ENCODE measurements at places on chromosomes 7 and 10.

GRCh38 chr10:87674943-87675342 is 15.3 kb downstream of the PAPSS2 start:
- no peak for DNase-seq

- DNase-seq: no peak
Observed at GRCh38 chr10:34655286-34656170, 159.6 kb downstream of the PARD3 start.

DNA sequence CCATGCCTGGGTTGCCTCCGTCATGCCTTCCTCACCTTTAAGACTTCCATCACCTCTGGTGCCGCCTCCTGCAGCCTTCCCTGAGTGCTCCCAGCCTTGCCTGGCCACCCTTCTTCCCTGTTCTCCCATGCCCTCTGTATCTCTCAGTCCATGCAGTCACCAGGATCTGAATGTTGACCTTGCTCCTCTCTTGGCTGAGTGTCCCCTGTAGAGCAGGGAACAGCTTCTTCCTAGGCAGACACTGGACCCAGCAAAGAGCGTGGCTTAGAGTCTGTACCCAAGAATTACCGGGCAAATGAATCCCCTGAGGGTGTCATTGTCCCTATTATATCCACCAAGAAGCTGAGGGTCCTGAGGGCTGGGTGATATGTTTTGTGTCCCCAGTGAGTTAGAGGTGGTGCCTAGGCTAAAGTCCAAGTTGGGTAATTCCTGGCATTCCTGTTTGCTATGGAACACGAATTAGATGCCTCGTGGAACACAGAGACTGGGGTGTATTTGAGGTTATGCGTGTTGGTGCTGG is 505.6 kb downstream of the RPS24 start:
- no peak for DNase-seq

DNA sequence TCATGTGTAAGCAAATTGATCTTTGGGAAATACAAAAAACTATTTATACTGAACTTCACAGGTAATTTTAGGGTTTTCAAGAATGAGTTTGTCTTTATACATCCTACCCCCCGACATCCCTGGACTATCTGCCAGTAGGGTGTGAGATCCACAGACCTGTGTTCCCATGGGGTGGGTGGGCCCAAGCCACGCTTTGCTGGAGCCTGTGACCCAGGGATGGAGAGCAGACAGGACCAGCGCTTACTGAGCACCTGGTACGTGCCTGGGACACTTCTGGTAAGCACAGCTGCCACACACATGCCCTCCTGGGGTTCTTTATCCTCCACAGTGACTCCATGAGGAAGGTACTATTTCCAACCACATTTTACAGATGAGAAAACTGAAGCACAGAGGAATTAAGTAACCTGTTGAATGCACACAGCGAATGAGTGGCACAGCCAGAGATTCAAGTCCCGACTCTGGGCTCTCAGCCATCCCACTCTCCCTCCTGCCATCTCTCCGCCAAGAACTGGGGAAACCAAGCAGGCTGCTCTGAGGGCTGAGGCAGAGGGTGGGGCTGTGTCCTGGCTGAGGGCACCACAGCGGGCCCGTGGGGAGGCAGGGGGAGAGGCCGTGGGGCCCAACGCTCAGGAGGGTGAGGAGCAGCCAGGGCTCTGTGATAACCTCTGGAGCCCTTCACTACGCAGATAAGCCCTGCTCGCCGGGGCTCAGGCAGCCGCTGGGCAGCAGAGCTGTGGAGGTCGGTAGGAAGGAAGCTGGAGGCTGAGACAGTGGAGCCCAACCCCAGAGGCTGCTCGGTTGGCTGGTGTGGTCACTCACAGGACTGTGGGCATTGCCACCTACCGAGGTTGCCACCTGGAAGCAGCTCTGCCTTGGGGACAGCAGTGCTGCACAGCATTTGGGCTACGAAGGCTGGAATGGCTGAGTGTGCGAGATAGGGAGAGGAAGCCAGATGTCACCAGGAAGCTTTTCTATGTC is 124.2 kb downstream of the ARHGAP22 start:
- no peak for DNase-seq

- DNase-seq: no peak
Observed at GRCh38 chr10:100575585-100576281, 40.0 kb downstream of the HIF1AN start.

All from effector memory CD8-positive, alpha-beta T cell (primary cell).